ENCODE measurements at places on chromosomes 12 and 14.

DNA sequence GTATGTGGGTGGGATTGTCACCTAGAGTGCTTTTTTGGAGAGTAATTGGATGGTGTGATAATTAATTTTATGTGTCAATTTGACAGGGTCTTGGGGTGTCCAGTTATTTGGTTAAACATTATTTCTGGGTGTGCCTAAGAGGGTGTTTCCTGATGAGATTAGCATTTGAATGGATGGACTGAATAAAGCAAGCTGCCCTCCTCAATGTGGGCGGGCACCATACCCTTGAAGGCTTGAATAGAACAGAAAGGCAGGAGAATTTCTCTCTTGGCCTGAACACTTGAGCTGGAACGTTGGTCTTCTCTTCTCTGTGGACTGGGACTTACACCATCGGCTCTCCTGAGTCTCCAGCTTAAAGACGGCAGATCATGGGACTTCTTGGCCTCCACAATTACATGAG lies 28.8 kb upstream of the TCL1B start:
- DNase-seq: no peak

DNA sequence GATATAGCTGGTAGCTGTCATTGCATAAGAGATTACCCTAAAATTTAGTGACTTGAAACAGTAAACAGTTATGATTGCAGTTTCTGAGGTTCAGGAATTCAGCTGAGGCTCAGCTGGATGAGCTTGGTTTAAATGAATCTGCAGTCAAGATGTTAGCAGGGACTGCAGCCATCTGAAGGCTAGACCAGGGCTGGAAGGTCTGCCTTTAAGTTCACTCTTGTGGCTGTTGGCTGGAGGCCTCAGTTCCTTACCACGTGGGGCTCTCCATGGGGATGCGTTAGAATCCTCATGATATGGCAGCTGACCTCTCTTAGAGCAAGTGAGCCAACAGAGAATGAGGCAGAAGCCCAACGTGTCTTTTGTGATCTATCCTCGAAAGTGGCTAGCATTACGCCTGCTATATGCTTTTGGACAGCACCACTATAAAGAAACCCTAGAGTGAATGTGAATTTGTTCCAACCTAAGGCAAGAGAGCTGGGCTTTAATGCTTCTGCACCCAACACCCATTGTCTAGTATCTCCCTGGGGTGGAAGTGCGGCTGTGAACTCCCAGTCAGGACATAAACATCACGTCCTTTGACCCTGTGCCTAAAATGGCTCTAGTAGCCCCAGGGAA lies 26.0 kb downstream of the HSPB8 start:
- DNase-seq: no peak

GRCh38 chr12:12749433-12749832 lies 32.3 kb downstream of the CDKN1B start:
- no peak for DNase-seq

GRCh38 chr14:104103446-104104075 lies 18.1 kb downstream of the ASPG start:
- DNase-seq: no peak

DNA sequence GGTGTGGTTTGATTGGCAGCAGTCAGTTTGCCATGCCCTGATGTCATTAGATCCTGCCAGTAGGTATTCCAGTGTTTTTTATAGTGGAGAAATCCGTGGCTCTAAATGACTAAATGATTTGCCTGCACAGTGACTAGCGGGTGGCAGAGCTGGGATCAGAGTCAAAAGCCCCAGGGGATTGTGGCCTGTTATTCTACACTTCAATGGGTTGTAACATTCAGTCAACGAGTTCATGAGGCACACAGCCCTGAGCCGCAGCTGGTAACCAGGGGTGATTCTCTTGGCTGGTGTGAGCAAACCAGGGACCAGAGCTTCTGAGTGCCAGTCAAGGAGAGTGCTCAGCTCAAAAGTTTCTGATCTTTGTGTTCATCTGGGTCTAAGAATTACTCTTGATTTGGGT lies 1.8 kb downstream of the MYH6 start:
- DNase-seq: no peak

DNA sequence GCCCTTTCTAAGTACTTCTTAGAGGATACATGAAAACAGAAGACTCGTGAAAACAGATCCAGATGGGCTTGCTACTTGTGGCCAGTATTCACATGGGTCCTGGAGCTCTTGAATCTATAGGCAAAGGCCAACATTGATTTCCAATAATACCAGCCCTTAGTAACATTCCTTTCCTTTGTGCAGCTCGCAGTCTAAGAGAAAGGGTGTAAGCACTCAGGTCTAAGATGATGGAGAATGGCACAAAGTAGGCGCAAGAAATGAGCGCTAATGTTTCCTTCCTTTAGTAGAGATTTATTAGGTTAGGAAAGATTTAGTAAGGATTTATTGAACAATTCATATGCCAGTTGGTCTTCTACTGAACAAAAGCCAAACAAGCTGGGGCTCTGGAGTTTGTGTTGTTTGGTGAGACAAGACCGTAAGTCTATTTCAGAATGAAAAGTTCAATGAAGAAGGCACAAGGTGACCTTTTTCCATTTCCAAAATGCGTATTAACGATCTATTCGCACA lies 525 bp downstream of the RNU6-8 start:
- no peak for DNase-seq

- DNase-seq: no peak
These were observed 67.2 kb upstream of the DIO2 start for GRCh38 chr14:80278293-80279023.

DNA sequence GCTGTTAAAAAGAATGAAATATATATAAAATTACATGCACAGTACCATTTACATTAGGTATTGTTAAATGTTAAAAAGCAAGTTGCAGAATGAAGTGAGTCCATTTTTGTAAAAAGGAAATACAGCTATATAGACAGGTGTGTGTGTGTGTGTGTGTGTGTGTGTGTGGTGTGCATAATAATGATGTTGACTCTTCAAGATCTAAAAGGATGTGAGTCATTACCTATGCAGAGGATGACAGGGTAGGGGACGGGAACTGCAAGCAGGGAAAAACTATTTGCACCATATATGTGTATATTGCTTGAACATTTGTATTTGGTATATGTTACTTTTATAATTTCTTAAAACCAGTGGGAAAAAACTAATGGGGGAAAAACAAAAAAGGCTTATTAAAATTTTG lies 3.1 kb downstream of the C14orf39 start:
- DNase-seq: peak; percentile 19

GRCh38 chr12:51839310-51839947 lies 9.1 kb downstream of the FIGNL2 start:
- no peak for DNase-seq

DNA sequence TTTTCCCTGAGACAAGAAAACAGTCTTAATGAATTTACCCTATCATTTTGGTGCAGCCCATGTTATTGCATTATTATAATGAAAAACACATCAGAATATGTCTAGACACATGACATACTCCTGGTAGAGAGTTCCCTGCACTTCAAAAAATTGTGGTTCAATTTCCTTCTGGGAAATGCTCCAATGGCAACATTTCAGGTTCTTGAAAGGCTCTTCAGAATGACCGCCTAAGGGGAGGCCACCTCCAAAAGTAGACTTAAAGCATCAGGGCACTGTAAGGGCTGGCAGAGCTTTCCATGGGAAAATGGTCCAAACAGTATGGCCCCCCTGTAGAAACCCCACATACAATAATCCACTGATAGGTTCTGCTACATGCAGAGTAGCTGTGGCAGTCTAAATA lies 110.7 kb downstream of the SLC25A21 start:
- DNase-seq: no peak

DNA sequence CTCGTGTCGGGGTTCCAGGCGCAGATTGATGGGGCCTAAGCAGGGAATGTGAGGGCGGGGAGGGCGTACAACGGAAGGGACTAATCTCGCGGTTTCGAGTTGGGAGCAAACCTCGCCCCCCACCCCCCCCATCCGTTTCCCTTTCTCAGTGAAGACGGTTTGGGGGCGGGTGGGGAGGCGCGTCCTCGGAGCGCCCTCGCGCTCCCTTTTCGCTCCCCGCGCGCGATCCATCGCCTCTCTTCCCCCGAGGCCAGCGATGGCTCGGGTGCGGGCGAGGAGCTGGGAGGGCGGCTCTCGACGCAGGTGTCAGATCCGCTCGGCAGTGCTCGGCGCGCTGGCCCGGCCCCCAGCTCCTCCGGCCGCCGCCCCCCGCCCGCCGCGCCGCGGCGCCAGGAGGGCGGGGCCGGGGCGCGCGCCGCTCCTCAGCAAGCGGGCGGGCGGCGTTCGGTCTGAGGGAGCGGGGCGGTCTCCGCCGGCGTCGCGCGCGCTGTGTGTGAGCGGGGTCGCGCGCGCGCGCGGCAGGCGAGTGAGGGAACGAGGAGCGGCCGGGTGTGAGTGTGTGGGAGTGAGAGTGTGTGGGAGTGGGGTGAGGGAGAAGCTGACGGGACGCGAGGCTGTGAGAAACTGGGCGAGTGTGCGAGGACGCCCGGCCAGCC lies at the start of gene RIMKLB:
Gene RIMKLB (plus strand): TSS at position 516 of the 656 bp plus-strand sequence. CDS start 15,876 bp downstream, outside the sequence.
- no peak for DNase-seq

DNA sequence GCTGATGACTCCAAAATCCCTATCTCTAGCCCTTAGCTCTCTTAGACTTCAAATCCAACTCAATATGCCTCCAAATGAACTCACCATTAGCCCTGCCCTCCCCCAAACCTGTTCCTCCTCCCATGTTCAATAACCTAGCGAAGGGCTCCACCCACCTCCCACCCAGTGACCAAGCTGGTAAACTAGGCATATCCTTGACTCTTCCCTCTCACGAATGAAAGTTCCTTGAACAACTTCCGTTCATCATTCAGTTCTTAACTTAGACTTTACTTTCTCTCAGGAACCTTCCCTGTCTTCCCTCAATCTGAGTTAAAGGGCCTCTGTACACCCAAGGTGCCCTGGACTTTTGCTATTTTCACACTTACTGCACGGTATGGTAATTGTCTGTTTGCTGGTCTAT lies 1.9 kb upstream of the KLHDC1 start:
- no peak for DNase-seq

DNA sequence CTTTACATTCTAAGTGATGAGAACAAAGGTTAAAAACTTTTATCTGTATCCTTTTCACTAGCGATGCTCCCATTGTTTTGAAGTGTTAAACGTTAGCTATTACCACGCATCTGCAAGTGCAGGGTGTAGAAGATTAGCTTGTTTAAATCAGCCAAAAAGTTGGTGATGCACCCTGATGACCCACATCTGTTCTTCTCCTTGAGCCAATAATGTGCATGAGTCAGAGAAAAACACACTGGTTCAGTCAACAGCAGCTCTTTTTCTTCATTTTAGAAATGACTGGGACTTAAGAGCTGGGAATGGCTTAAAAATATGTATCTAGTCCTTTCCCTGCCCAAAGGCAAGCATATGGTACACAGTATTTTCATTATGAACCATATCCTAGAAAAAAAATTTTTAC lies 323.5 kb upstream of the PDE3A start:
- DNase-seq: no peak

GRCh38 chr14:91363776-91364523 lies 53.7 kb downstream of the CCDC88C start:
- DNase-seq: no peak

DNA sequence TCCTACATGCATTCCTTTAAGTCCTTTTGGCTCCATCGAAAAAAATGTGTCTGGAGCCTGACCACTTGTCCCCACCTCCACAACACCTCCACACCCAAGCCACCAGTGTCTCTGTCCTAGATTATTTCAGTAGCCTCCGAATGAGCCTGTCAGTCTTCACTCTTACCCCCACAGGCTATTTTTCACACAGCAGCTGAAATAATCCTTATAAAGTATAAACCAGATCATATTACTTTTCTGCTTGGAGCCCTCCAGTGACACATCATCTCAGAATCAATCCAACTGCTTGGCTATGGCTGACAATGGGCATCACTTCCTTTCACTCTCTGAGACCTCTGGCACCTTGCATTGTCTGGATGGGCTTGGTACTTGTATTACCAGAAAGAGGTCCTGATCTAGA lies 44.9 kb downstream of the BBS10 start:
- DNase-seq: no peak

- no peak for DNase-seq
These were observed 18.0 kb downstream of the BCL2L14 start for GRCh38 chr12:12088761-12089160.

GRCh38 chr14:52901357-52901980 lies 49.4 kb downstream of the FERMT2 start:
- no peak for DNase-seq

DNA sequence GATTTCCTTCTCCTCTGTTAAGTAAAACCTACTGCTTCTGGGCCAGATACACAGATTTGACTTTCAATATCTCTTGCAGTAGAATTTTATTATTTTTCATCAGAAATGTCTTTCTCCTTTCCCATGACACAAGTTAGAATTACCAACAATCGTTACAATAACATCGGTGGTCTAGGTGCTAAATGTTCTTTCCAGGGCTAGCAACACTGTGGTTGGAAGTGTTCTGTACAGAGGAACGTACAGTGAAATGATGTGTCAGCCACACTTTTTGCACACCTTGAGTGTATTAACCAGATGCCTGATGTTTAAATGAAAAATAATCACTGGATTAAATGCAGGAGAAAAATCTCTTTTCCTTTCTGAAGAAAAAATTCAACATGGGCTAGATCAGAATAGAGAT lies 27.7 kb upstream of the KLRD1 start:
- no peak for DNase-seq

GRCh38 chr14:96582411-96582961 lies 80.3 kb downstream of the PAPOLA start:
- DNase-seq: no peak

GRCh38 chr12:18153826-18154225 lies 63.8 kb upstream of the RERGL start:
- DNase-seq: no peak

GRCh38 chr12:108029051-108029835 lies 99.8 kb upstream of the WSCD2 start:
- no peak for DNase-seq

- DNase-seq: no peak
These were observed 39.6 kb downstream of the CHST11 start for GRCh38 chr12:104496336-104496735.

DNA sequence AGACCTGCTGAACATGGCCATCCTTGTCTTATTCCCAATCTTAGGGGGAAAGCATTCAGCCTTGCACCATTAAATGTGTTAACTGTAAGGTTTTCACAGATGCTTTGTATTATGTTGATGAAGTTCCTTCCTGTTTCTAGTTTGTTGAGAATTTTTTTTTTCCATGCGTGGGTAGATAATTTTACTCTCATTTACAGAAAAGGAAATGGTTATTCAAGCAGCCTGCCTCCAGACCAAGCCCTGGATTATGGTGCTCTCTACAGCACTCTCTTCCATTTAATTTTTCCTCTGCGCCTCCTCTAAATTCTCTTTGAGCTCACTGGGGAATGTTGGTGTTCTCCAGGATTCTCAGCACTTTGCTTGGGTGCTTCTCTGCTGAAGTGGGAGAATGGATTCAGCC lies 179.3 kb upstream of the PZP start:
- DNase-seq: no peak
